Substantia nigra (tissue), 51 donors: ENCODE measurements at places on chromosomes 4 and X.

DNA sequence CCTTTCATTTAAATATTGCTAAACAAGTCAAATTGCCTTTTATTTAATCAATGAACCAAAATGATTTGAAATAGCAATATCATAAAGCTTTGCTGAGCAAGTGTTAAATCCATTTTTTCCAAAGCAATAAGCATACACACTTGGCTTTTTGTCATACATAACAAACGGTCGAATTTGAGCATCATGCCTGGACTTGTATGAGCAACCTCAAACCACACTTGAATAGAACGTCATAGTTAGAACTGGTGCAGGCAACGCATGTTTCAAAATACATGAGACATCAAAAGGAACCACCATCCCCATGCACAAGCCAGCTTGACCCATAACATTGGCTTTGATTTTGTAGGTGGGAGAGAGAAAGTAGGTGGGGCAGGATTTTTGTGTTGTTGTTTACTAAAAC lies 812.3 kb upstream of the FRG1 start:
- DNase-seq, result no peak

GRCh38 chr4:162075726-162076125 lies 88.1 kb downstream of the FSTL5 start:
- DNase-seq, result no peak

DNA sequence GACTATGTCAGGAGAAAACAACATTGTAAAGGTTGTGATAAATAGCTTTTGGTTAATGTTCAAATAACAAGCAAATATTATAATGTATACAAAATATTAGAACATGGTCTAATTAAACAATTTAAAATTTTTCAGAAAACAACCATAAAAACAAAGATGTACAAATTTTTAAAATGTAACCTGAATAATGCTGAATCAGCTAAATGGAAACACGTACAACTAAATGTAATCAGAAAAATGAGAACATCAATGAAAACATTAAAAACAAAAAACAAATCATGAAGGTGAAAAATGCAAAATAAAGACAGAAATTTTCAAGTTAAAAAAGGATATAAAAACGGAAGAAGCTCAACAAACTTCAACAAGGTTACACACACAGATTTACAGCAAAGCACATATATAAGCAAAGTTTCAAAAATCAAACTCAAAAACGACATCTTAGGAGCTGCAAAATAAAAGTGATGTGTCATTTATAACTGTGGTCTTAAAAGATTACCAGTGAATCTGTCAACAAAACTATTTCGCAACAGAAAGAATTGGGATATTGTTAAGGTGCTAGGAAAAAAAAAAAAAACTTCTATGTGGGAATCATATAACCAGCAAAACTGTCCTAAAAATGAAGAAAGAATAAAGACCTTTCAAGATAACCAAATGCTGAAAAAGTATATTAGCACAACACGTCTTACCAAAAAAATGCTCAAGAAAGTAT lies 31.8 kb downstream of the ZNF732 start:
- DNase-seq, result no peak

DNA sequence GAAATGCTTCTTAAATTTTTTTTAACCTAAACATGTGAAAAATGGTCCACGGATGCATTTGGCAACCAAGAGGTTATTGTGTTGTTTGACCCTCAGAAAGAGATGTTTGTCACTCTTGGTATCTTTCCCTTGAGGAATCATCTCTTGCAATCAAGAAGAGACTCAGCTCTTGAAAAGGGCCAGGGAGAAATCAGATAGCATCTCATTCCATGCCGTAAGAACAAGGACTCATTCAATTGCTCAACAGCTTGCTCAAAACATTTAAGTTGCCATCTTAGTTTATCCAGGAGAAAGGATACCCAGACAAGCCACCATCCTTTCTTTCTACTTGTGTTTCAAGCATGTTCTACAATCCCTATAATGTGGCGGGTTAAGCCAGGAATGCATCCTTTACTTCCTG lies 209.5 kb upstream of the LNX1 start:
- no peak for DNase-seq

- DNase-seq, result no peak
These were observed 332.1 kb downstream of the UNC5C start for GRCh38 chr4:95216636-95217035.

DNA sequence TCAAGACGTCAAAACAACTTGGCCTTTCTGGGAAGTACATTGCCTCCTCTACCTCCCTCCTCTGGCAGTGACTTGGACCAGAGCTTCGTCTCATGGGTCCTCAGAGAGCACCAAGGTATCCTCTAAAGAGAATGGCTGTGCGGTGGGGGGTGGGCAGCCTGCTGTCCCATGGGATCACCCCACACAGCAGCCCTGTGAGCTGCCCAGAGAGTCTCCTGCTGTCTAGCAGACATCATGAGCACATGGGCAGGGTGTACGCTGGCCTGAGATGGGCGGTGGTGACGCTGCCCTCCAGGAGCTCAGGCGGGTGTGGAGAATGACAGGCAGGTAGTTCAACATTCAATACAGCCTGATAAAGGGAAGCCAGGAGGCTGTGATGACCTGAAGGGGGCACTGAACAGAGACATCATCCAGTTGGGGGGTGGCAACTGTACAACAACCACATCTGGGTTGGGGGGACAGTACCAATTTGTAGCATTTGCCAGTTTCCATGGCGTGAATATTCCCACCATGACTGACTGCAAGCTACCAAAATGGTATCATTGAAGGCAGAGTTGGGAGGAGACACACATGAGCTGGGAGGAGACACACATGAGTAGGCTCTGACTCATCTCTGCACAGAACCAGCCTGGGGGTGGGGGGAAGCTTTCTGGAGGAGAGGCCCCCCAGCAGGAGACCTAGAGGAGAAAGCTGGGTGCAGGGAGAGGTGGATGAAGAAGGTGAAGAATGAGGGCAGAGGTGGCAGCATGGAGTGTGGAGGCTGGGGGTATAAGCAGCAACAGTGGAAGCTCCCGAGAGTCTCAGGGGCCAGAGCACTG lies 35.9 kb downstream of the C4orf50 start:
- no peak for DNase-seq

DNA sequence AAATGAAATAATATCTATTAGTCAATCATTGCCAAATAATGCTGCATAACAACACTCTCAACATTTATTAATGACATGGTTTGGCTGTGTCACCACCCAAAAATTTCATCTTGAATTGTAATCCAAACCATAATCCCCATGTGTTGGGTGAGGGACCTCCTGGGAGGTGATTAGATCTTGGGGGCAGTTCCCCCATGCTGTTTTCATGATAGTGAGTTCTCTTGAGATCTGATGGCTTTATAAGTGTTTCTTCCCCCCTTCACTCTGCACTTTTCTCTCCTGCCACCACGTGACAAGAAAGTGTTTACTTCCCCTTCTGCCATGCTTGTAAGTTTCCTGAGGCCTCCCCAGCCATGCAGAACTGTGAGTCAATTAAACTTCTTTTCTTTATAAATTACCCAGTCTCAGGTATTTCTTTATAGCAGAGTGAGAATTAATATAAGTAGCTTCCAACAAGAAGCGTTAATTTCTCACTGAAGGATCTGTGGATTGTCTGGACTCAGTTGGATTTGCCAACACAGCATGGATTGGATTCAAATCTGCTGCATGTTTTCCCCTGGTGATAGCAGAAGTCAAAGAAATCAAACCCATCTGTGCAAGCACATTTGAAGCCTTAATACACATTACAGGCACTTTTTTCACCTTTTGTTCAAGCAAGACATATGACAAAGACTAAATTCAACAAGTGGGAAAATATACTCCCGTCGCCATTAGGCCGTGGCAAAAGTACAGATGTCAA lies 216.6 kb downstream of the PDGFC start:
- no peak for DNase-seq

GRCh38 chrX:28491322-28491721 lies 95.9 kb upstream of the IL1RAPL1 start:
- DNase-seq, result no peak
